8988T (cell line): ENCODE measurements at places on chromosomes 7 and 10.

GRCh38 chr10:29881336-29881771, 178.0 kb downstream of the JCAD start:
- no peak for DNase-seq

GRCh38 chr10:122659126-122659525, 40.5 kb downstream of the C10orf120 start:
- no peak for DNase-seq

DNA sequence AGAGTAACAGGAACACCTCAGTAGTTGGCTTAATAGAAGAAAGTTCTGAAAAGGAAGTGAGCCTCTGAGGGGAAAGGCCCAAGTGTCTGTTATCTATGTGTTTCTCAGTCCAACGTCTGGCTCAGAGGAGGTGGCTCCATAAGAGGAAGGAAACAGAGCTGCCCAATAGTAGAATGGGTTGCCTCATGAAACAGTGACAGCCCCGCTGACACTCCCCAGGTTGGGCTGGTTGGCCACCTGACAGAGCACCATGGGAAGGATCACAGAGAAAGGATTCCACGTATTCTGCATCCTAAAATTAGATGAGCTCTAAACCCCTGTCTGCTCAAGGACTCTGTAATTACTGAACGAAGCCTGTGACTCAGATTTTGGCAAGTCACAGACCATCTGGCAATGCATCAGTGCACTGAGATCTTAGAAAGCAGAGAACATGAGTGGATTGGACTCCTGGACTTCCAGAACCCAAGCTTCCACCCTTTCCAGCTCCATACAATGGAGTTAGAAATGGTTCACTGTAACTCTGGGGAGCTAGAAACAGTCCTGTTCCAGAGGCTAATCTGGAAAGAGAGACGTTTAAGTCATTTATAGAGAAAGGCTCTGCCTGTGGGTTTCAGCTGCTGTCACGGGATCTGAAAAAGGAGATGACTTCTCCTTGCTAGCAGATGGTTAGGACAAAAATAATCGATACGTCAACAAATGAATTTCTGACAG, 2.9 kb downstream of the PKD2L1 start:
- DNase-seq = no peak

- no peak for DNase-seq
These were observed 804.4 kb upstream of the CELF2 start for GRCh38 chr10:10213237-10213636.

DNA sequence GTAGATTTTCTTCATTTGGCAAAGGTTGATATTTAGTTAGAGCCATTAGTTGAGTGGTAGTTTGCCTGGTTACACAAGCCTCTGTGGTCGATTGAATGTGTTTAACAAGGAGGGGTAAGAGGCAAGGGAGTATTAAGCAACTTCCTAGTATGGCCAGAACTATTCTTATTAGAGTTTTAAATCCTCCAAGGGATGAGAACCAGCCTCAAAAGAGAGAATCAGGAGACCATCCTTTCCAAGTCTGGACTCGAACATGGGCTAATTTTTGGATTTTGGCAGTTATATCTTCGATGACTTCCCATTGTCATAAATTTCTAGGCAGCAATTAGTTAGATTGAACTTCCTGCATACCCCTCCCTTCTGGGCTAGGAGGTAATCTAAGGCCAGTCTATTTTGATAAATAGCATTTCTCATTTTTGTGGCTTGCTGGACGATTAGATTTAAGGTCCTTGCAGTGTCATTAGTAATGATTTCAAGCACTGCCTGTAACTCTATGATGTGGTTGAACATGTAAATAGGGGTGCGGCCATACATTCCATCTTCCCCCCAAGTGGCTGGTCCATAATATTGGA, 219.5 kb upstream of the KCND2 start:
- DNase-seq = no peak

GRCh38 chr7:50854831-50855230, 72.1 kb upstream of the GRB10 start:
- DNase-seq = no peak

GRCh38 chr10:50394832-50395231, 143.5 kb upstream of the ASAH2 start:
- no peak for DNase-seq

- no peak for DNase-seq
These were observed 60.3 kb downstream of the SLC16A12 start for GRCh38 chr10:89475125-89475524.

DNA sequence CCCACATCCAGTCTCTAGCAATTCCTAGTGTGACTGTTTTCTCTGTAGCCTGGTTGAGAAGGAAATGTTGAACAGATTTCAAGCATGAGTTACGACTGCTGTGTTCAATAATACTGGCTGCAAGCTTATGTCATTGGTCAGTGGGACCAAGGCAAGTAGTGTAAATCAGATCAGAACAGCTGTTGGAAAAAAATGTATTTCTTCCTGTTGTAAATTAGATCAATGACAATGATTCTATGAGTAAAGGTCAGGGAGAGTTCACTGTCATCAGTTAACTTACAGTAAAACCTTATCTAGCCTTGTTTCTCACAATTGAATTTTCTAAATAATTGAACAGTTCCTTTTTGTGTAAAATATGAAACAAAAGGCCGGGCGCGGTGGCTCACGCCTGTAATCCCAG, 6.7 kb downstream of the OTUD1 start:
- no peak for DNase-seq

DNA sequence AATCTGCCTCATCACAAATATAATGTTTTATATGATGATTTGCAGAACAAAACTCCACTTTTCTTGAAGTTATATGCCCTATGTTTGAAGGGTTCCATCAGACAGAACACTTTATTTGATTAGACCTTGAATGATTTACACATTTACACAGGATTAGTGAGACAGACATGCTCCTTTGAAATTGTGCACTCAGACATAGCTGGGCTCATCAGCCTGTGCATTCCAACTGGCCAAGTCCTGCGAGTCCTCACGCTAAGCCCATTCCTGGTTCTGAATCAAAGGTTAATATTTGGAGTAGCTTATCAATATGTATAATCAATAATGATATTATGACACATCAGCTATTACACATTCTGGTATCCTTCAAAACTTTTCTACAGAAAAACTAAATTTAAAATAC, 173.6 kb downstream of the MBL2 start:
- no peak for DNase-seq

- no peak for DNase-seq
These were observed 29.3 kb upstream of the RHBDD2 start for GRCh38 chr7:75849573-75849972.

DNA sequence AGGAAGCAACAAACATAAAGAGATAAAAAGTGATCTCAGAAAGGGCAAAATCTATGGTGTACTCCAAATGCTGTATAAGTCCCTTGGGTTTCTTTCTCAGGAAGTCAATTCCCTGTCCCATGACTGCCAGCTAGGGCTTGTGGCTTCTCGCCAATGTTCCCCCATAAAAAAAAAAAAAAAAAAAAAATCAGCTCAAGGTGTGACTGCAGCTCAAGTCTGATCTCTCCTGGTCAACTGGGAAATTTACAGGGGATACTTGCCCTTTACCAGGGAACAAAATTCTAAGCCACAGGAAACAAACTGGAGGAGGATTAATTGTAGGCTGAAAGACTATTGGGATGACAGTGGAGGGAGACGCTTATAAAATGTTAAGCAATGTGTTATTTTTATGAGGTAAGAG, 76.0 kb downstream of the PCGF5 start:
- no peak for DNase-seq

DNA sequence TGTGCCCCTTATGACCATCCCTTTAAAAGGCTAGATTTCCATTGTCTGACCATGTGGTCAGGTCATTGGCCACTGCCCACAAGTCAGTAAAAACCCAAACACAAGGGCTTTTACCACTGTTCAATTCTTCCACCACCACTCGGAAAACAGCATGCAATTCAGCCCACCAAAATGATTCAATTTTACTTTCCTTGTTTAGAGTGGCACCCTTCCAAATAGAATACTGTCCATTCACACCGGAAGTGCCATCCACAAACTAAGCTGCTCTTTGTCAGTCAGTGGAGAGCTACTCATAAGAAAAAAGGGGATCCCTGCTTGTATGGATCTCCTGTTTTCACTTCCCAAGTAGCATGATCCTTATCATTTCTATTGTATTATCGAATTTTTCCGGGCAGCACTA, 350.7 kb upstream of the MBL2 start:
- no peak for DNase-seq

- no peak for DNase-seq
These were observed 82.0 kb downstream of the CHCHD3 start for GRCh38 chr7:132999845-133000244.

- DNase-seq = no peak
These were observed 20.6 kb upstream of the OR2AE1 start for GRCh38 chr7:99897322-99898022.

GRCh38 chr10:58570979-58571378, 58.3 kb downstream of the BICC1 start:
- DNase-seq = no peak

GRCh38 chr7:154425271-154425670, 373.1 kb downstream of the DPP6 start:
- no peak for DNase-seq

GRCh38 chr10:112793202-112793921, 156.7 kb upstream of the TCF7L2 start:
- no peak for DNase-seq

DNA sequence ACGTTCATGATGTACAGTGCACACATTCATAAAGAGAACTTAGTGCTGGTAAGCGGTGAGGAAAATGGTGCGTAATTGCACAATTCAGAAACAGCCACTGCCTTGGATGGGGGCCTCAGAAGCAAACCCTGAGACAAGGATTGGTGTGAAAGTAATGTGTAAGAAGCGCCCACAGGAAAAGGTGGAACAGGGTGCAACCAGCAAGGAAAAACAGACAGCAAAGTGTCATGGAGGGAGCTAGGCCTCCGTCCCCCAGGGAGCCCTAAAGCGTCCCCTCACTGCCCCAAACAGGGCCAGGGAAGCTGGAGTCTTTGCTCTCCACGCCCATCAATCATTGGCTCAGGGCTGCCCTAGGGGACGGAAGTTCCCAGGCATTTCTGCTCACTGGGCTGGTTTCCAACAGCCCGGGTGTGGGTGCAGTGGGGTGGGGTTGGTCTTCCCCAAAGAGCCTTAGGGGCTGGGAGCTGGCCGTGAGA, 9.6 kb upstream of the C10orf105 start:
- DNase-seq = no peak

- DNase-seq = no peak
These were observed 29.6 kb downstream of the FZD1 start for GRCh38 chr7:91293840-91294239.

DNA sequence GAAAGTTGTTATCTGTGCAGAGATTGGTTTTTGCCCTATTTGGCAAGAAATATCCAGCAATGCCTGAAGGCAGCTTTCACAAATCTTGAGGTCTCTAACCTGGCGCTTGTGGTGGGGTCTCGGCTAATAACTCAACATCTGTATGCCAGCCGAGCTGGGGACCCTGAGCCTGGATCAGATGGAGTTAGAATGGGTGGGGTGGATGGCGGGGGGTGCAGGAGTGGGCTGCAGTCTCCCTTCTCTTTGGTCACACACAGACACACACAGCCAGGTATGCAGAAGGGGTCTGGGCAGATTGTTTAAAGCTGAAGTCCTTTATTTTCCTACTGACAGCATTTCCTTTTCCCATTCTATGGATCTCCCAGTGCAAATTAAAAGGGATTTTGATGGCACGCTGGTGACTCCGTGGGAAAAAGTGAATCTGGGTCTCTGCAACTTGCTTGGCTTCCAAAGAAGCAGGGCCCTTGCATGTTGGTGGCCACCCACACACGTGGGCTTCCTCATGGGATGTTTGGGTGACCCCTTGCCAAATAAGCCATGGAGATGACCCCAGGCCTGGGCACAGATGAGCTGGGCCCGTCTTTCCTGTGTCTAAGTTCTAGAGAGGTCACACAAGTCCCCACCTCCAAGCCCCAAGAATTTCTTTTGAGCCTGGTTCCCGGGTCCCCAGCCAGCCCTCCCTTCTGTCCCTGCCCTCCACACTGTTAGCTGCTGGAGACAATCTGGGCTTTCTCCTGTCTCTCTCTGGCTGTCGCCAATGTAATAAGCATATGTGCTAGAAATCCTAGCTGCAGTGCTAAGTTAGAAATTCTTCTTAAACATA, 39.9 kb upstream of the EMX2 start:
- DNase-seq = no peak
